Brain pericyte (primary cell): ENCODE measurements at places on chromosomes 6 and 20.

DNA sequence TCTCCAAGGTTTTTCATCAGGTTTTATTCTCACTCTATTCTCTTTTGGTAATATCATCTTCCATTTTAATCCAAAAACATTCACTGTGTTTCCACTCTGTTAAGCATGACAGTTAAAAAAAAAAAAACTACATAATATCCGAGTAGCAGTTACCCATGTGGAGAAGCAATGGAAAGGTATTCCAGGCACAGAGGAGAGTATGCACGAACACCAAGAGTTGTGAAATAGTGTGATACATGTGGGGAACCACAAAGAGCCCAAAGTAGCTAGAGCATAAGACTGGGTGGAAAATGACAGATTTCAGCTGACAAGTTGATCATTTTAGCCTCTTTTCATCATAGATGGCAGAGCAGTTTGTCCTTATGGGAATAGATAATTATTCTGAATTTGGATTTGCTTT is 19.9 kb upstream of the FBXL4 start:
- DNase-seq: no peak

GRCh38 chr6:130716466-130716865 is 110.7 kb upstream of the SMLR1 start:
- DNase-seq: no peak

- DNase-seq: no peak
Observed at GRCh38 chr6:131398176-131398575, 174.8 kb upstream of the ARG1 start.

GRCh38 chr20:5393218-5393870 is 76.6 kb upstream of the PROKR2 start:
- DNase-seq: no peak

- DNase-seq: peak; percentile 34
Observed at GRCh38 chr6:22363714-22364239, 66.9 kb upstream of the PRL start.

DNA sequence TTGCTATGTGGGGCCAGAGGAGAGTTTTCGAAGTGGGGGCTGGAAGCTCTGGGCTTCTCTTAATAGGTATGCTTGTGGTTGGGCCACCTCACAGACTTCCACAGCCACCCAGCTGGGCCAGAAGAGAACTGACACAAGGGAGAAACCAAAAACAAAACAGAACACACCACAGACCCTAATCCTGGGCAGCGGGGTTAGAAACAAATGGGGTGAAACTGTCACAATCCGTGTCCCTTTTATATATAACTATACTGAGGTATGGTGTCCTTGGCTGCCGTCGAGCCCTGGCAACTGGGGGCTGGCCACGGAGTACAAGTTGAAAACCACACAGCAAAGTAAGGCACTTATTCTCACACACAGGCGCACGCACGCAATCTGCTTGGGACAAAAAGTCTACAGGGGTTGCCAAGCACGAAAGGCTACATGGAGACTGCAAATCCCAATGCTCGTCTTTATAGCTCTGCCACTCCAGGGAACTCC is 78.3 kb downstream of the TRAM2 start:
- DNase-seq: no peak

- DNase-seq: no peak
Observed at GRCh38 chr6:46412662-46413061, 78.6 kb downstream of the RCAN2 start.

DNA sequence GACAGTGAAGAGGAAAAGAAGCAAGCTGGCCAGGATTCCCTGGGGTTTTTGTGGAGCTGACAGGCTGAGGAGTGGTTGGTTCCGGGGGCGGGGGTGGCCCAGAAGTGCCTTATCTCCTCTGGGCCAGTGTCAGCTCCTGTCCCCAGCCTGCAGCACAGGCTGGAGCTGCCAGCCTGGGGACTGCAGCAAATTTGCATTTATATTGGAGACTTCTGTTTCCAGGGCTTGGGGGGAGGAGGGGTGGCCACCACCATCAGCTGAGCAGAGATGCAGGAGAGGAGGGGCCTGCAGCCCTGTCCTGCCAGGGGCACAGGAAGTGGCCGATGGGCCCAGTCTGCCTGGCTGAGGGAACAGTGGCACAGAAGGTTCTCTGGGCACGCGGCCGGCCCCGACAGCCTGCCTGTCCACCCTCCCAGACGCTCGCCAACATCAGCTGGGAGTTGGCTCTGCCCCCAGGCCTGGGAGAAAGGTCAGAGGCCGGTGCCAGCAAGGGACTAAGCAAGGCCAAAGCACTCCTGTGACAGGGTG is 24.3 kb upstream of the SCRT2 start:
- DNase-seq: no peak

DNA sequence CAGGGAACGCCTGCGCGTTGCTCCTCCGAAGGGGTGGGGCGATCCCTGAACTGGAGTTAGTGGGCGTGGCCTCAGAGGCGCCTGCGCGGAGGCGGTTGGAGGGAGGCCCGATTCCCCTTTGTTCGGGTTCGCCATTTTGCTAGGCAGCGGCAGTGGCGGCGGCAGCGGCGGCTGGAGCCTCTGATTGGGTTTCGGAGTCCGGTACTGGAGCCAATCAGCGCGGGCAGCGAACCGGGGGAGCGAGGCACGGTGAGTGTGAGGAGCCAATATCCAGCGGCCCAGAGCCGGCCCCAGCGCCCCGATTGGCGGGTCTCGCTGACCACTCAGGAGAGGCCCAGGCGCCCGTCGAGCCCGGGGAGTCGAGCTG is at the start of gene NFYA:
TSS of gene NFYA (plus strand) at position 139 of the 367 bp plus-strand sequence. CDS start 6,116 bp downstream, outside the sequence.
- DNase-seq: no peak

- DNase-seq: no peak
Observed at GRCh38 chr6:99219788-99220187, 129.7 kb downstream of the FAXC start.

DNA sequence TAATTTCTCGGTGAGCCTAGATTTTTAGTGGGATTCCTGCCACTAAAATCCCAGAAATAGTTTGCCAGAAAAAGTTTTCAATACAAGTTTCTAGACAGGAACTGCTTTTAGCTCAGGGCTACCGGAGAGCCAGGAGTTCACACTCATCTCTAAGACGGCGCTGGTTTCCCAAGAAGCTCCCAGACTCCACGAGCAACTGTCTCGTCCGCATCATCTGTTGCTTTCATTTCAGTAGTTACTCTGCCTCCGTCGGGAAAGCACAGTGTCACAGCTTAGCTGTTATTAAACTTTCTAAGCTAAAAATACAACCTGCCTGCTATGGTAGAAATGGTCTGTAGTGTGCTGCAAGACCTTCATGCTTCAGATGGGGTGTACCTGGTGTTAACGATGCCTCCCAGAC is 197.3 kb upstream of the SNX9 start:
- DNase-seq: no peak

DNA sequence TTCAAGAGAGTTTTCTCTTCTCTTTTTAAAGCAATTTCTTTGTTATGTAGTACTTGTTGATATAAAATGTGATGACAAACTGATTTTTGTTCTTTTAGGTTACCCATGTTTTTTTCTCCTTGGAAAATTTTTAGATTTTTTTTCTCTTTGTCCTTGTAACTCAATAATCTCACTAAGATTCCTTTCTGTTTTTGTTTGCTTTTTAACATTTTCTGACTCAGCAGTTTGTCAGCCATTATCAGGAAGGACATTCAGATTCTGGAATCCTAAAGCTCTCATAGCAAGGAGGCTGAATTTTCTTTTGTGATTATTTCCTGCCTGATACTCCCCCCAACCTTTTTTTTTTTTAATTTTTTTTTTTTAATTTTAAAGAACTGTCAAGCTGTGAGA is 75.2 kb upstream of the CITED2 start:
- DNase-seq: no peak

- no peak for DNase-seq
Observed at GRCh38 chr6:49549691-49550491, 577 bp upstream of the C6orf141 start.

GRCh38 chr6:105750089-105750488 is 336.0 kb upstream of the PRDM1 start:
- no peak for DNase-seq

DNA sequence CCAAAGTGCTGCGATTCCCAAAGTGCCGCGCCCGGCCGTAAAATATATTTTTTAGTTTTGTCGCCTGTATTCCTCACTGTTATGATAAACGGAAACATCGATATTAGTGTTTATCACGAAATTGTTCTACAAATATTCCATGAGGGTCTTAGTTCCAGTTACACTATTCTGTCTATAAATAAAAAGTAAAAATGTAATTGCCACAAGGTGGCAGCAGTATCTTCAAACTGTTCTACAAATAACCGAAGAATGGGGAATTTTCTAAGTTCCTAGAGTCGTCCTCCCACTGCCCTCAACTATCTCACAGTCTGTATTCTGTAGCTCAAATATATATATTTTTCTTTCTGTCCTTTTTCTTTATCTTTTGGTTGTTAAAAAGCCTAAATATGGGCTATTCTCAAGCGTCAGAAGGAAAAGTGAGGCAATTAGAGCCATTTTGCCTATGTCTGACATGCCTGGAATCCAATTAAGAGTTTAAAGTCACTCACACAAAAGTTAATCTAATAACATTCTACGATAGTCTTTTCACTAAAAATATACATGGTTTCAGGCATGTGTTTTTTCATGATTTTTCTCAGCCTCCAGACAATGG is 14.2 kb upstream of the FAM162B start:
- no peak for DNase-seq

- no peak for DNase-seq
Observed at GRCh38 chr6:118253741-118254140, 294.4 kb upstream of the PLN start.

DNA sequence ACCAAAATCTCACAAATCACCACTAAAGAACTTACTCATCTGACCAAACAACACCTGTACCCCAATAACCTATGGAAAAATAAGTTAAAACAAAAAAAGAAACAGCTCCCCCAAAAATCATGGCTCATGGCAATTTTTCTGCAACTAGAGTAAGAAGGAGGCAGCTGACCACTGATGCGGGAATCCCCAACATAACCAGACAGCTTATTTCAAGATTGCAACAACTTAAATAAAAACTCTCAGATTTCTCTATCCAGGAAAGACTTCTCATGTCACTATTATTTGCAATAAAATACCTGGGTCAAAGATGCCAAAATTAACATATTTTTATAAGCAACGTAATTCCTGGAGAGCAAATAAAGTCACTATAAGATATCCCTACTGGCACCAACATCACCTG is 128.1 kb upstream of the LY86 start:
- no peak for DNase-seq

DNA sequence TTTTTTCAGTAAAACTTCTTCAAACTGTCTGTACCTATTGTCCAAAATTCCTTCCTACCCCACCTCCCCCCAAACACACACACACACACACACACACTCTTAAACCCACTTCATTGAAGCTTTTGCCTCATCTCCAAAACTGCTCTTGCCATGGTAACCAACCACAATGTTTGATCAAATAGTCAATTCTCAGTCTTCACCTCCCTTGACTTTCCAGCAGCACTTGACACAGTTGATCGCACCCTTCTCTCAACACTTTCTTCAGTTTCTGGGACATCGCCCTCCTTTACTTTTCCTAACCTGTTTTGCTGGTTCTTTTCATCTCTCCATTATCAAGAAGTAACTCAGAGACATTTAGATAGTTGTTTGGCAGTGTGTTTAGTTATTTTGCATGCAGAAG is 71.5 kb upstream of the COL21A1 start:
- DNase-seq: no peak

- DNase-seq: no peak
Observed at GRCh38 chr6:136552054-136552453, 1.8 kb upstream of the MAP7 start.

GRCh38 chr20:13515796-13516558 is 122.8 kb downstream of the TASP1 start:
- no peak for DNase-seq

DNA sequence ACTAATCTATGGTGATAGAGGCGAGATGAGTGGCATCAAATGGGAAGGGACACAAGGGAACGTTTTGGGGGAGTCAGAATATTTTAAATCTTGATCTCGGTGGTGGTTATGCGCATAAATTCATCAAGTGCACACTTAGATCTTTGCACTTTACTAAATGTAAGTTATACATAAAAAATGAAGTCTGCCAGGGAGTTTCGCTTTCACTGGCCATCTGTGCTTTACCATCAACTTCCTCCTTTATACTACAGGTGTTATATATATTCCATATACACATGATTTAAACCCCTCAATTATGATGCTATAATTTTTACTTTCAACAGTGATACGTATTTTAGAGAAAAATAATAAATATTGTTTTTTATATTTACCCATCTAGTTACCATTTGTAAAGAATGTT is 97.6 kb upstream of the AKIRIN2 start:
- DNase-seq: no peak

DNA sequence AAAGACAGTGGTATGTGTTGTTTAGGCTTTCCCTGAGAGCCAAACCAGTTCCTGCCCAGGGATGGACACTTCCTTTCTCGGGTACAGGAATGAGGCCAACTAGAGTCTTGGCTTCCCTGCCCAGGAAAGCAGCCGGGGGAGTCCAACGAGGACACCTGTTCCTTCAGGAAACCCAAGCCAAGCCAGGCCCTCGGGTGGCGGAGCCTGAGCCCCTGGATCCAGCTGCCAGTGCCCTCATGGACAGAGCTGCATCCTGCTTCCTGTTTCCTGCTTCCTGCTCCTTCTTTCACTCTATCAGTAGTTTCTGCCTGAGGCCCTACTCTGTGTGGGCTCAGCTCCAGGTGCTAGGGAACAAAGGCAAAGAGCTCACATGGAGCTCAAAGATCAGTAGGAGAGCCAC is 7.9 kb upstream of the SIRPA start:
- DNase-seq: no peak

DNA sequence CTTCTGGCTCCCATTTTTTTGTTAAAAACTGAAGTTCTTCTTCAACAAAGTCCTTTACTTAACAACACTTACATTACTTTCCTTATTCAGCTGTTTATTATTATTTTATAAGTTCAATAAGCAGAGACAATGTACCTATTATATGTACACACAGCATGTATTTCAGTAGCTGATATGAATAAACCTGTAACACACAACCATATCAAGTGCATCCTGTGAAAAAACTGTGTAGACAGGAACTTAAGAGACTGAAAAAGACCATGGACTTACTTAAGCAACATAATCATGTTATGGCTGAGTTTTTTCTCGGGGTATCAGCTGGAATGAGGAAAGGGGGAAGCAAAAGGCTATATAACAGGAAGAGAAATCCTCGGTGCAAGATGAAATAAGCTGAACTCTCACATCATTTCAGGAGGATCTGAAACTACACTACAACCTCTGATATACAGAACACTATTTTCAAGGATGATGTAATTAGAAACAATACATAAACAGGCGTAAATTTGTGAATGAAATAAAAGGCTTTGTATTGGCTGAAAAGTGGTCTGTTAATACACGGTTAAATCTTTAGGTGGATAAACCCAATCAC is 70.9 kb downstream of the REV3L start:
- DNase-seq: no peak

GRCh38 chr20:47789764-47790579 is 4.7 kb upstream of the SULF2 start:
- DNase-seq: no peak

- DNase-seq: no peak
Observed at GRCh38 chr20:58048096-58048702, 180.3 kb downstream of the ANKRD60 start.

GRCh38 chr6:62371453-62372210 is 85.6 kb upstream of the KHDRBS2 start:
- DNase-seq: no peak

DNA sequence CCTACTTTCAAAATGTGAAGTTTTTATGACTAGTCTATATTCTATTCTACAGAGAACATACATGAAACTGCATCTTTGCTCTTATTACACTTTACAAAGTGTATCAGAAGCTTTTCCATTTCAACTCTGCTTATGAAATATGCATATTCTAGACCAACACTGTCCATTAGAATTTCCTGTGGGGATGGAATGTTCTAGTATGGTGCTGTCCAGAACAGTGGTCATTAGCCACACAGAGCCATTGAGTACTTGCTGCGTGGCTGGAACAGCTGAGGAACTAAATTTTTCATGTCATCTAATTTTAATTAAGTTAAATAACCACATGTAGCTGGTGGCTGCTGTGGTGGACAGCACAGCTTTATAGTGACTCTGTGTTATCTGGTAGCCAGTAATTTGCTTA is 105.9 kb upstream of the PDE10A start:
- DNase-seq: no peak
